ENCODE measurements at places on chromosomes 7 and 10. TPM values are rescaled to one million over a fixed set of nuclear protein-coding genes. Genes with fewer than 3 reads are reported as not detected.

The SDK1 gene
- 5.4 TPM for total RNA-seq

The INTS1 gene
- total RNA-seq, result 121 TPM

The TUBGCP2 gene
- 67.2 TPM for total RNA-seq

The VWC2 gene
- not detected for total RNA-seq

The CFAP46 gene
- total RNA-seq, result 0.56 TPM

The SORBS1 gene
- total RNA-seq, result 1.7 TPM

The POLR2J gene
- total RNA-seq, result 45.2 TPM

The SERPINE1 gene
- 328 TPM for total RNA-seq

The EVX1 gene
- not detected for total RNA-seq

The PON3 gene
- not detected for total RNA-seq
